Right renal cortex interstitium (tissue), 3 donors: ENCODE measurements at places on chromosomes 1 and 21. TPM values are rescaled to one million over a fixed set of nuclear protein-coding genes. Genes with fewer than 3 reads are reported as not detected.

GRCh38 chr1:37234941-37235418, 200.7 kb upstream of the GRIK3 start:
- no peak for DNase-seq

DNA sequence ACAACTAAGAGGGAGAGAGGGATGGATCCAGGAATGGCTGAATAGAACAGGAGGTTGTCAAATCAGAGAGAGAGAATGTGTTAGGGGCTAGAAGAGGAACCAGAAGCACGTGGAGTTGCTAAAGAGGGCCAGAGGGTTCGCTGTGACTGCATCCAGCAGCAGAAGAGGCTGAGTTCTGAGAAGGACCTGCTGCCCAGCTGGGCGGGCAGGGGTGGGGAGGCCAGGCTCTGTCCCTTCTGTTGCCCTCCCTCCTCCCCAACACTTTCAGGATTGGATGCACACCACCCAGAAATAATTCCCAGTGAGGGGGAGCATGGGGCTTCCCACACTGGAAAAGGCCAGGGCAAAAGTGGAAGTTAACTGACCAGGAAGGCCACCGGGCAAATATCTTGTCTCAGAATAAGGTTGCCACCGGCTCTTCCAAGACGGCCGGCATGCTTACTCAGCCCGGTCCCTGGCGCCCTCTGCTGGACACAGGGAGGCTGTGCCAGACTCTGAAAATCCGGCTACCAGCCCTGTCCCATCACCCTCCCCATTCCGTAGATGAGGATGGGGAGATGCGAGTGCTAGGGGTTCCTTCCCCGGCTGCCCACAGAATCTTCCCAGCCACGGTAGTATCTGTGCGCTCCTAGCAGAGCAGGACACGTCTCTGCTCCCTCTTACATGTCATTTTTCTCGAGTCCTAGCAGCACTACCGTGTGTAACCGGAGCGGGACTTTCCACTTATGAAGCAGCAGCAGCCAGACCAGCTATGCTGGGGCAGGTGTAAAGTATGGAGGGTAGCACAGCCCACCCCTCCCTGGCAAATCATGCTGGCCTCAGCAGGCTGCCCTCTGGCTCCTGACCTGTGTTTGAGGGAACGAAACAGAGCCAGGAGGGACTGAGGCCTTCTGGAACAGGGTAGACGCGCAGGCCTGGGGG, 46.8 kb upstream of the A3GALT2 start:
- no peak for DNase-seq

- no peak for DNase-seq
These were observed 3.0 kb upstream of the CEP350 start for GRCh38 chr1:179951383-179952144.

GRCh38 chr1:5847013-5847659, 145.1 kb downstream of the NPHP4 start:
- DNase-seq = peak; percentile 37

TSPAN1 gene
- 81.0 TPM for polyA plus RNA-seq

CYP2J2 gene
- 1.00 TPM for polyA plus RNA-seq

POGZ gene
- 90.7 TPM for polyA plus RNA-seq

CD244 gene
- polyA plus RNA-seq = 0.29 TPM

HSD3B1 gene
- not detected for polyA plus RNA-seq
